ENCODE measurements at places on chromosomes 2 and 18. TPM values are rescaled to one million over a fixed set of nuclear protein-coding genes. Genes with fewer than 3 reads are reported as not detected.
A peak's percentile ranks its signal among the peaks of the same experiment; 100 is the strongest.

CAVIN2 gene
- 2.6 TPM for polyA plus RNA-seq

UGT1A8 gene
- not detected for polyA plus RNA-seq

RAB6C gene
- not detected for polyA plus RNA-seq

SLC11A1 gene
- polyA plus RNA-seq = 1.0 TPM

SERPINB11 gene
- not detected for polyA plus RNA-seq

CTAGE1 gene
- polyA plus RNA-seq = not detected

EGR4 gene
- not detected for polyA plus RNA-seq

CD226 gene
- 0.14 TPM for polyA plus RNA-seq

TFCP2L1 gene
- 3.5 TPM for polyA plus RNA-seq

TEKT4 gene
- polyA plus RNA-seq = not detected

AQP12A gene
- not detected for polyA plus RNA-seq

DNA sequence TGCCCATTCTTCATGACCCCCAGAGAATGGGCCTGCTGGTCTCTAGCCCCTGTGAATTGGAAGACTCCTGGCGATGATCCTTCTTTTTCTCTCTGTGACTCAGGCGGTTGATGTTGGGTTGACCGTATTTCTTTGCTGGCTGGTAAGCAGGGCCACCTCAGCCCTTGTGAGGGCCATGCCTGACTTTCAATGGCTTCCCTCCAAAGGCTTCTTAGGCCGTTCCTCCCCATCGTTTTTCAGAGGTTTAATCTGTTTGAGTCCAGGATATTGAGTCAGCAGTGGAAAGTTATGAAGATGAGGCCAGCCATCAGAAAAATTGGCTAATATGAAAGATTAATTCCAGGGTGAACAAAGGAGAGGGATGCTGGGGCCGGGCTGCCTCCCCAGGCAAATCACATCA, 13.6 kb downstream of the HPCAL1 start:
- no peak for DNase-seq

DNA sequence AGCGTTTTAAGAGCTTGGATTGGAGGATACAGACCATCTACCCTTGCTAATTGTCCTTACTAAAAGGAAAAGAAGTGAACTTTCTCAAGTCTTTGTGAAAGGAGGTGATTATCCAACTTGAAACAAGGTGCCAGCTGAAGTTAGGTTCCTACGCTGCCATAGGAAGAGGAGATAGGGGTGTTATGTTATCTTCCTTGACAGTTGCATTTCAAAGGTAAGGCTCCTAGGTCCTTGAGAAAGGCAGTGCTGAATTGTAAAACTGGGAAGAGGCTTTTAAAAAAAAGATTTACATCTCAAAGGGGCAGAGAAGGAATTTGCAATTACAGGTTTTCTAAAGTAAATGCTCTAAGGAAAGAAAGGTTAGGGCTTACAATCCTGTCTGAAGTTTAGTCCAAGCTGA, 810.2 kb upstream of the LRATD1 start:
- DNase-seq = no peak

- DNase-seq = no peak
Measured at GRCh38 chr2:9086465-9086864, 83.0 kb upstream of the MBOAT2 start.

GRCh38 chr18:22939649-22940048, 6.5 kb downstream of the RBBP8 start:
- no peak for DNase-seq

- DNase-seq = no peak
Measured at GRCh38 chr2:128664499-128664971, 345.9 kb upstream of the HS6ST1 start.

- no peak for DNase-seq
Measured at GRCh38 chr2:100233061-100233460, 89.2 kb downstream of the LONRF2 start.

GRCh38 chr2:33644215-33644614, 45.1 kb upstream of the FAM98A start:
- DNase-seq = no peak

GRCh38 chr2:87403893-87404175, 344.1 kb upstream of the PLGLB2 start:
- DNase-seq = no peak

GRCh38 chr18:11176481-11176881, 27.1 kb upstream of the PIEZO2 start:
- DNase-seq = no peak

- peak; percentile 39 for DNase-seq
Measured at GRCh38 chr2:44155666-44156446, 12.8 kb upstream of the PPM1B start.

GRCh38 chr18:50104421-50104820, 90.5 kb downstream of the MYO5B start:
- no peak for DNase-seq

- DNase-seq = peak; percentile 23
Measured at GRCh38 chr2:100451734-100452133, 18.5 kb upstream of the NMS start.

DNA sequence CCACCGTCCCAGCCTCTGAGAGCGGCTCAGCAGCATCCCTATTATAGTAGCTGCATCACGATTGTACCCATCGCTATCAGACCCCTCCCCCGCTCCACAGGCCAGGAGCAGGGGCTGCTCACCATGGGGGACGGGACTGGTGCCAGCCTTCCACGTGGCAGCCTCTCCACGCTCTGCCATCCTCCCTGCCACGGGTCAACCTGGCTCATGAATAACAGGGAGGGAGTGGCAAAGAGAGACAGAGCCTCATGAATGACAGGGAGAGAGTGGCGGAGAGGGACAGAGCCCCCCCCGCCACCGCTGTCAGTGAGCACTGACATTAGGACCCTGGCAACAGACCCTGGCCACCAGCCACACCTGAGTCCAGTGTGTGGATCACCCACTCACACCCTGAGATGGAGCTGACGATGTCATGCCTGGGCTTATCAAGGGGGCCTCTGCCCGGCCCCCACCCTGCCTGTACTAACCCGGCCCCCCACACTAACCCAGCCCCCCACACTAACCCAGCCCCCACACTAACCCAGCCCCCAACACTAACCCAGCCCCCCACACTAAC, 16.9 kb downstream of the CROCC2 start:
- DNase-seq = no peak

- no peak for DNase-seq
Measured at GRCh38 chr2:85308896-85309555, 18.8 kb downstream of the TGOLN2 start.

DNA sequence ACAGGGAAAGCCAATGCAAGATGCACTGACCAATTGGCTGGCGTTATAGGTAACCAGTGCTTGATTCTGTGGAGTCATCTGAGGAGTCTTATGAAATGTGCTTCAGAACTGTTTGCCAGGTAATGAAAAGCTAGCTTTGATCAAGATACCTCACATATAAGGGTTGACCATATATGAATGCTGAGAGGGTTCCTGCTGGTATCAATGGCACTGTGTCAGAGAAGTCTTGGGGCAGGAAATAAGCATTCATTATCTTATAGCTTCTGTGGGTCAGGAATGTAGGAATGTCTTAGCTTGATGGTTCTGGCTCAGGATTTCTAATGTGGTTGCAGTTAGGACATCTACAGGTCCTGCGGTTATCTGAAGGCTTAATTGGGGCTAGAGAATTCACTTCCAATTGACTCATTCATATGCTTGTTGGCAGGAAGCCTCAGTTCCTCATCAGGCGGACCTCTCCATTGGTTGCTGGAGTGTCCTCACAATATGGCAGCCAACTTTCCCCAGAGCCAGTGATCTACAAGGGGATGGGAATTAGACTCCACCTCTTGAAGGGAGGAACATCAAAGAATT, 22.1 kb upstream of the TCF7L1 start:
- DNase-seq = no peak

GRCh38 chr2:210366675-210367080, 51.7 kb upstream of the MYL1 start:
- DNase-seq = no peak

- DNase-seq = peak; percentile 60
Measured at GRCh38 chr2:227703961-227704360, 13.9 kb downstream of the SLC19A3 start.

- no peak for DNase-seq
Measured at GRCh38 chr18:6270771-6271216, 143.9 kb downstream of the L3MBTL4 start.

GRCh38 chr2:98875081-98875728, 60.8 kb downstream of the CRACDL start:
- no peak for DNase-seq

- peak; percentile 65 for DNase-seq
Measured at GRCh38 chr18:12934454-12935071, 13.2 kb upstream of the SEH1L start.

DNA sequence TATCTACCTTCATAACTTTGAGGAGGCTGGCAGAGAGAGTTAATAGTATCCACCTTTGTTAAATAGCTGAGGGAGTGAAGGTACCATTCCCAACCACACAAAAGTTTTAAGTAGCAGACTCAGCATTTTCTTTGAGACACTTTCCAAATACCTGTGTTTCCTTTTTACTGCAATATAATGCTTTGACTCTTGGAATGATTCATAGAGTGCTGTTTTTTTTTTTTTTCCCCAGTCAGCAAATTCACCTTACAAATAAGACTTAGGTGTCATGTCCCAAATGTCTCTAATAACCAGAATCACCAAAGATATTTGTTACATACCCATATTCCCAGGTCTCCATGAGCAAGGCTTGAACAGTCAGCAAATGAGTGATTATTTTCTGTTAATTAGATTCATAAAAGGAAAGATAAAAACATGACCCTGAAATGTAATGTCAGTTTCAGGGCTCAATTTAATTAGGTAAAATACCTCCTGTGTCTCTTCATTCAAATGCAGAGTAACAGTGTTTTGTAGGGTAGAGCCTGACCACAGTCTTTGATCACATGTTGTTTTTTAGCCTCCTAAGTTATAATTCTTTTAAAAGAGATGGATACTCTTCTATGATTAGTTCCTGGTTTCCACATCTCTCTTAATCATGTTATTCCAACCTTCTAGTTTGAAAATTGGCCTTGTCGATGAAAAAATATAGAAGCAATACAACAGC, 39.9 kb downstream of the SLC5A7 start:
- peak; percentile 4 for DNase-seq

GRCh38 chr18:3481696-3482210, 31.8 kb downstream of the TGIF1 start:
- DNase-seq = no peak

DNA sequence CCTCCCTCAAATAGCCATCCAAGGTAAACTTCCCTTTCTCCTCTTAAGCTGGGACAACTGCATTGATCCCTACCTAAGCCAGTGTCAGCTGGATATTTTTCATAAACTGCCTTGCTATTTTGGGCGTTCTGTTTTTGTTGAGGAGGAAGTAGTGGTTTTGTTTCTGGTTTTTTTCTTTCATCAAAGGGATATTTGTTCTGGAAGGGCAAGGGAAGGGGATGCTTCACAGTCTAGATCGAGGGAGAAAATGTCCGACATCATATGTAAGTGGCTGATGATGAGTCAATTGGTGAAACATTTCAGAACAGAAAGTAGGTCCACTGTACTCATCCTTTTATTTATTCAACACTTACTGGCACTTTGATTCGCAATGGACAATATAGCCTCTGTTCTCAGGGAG, 31.0 kb downstream of the TANC1 start:
- peak; percentile 17 for DNase-seq

GRCh38 chr18:78871618-78872017, 108.0 kb upstream of the SALL3 start:
- no peak for DNase-seq

DNA sequence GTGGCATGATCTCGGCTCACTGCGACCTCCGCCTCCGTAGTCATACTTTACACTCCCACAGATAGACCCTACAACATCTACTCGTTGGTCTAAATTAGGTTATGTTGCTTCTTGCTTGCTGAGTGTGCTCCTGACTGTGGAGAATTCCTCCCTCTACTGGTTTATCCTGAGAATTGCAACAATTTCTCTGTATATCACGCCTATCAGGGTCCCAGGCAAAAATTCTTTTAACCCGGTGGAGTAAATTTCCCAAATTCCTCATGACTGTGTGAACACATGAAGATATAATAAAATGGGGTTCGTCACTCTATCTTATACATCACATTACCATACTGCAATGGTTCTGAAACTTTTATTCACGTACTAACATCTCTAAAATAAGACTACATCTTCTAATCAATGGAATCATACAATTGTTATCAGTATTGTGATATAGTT, 156.7 kb downstream of the EVA1A start:
- peak; percentile 5 for DNase-seq

DNA sequence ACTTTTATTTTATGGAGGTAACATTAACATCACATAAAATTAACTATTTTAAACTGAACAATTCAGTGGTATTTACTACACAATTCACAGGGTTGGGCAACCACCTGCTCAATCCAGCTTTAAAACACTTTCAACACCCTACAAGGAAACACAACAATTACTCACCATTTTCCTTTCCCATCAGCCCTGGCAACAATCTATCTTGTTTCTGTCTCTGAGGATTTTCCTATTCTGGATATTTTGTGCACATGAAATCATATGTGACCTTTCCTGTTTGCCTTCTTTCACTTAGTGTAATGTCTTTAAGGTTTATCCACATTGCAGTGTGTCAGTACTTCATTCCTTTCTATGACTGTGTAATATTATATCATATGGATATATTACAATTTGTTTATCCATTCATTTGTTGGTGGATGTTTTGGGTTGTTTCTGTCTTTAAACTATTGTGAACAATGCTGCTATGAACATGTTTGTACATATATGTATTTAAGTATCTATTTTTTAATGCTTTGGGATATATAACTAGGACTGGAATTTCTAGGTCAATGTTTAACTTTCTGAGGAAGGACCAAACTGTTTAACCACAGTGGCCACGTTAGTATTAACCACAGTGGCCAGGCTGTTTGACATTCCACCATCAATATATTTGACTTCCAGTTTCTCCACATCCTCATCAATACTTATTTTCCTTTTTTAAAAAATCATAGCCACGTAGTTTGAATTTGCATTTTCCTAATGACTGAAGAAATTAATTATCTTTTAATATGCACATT, 72.4 kb upstream of the KIF5C start:
- DNase-seq = peak; percentile 24

GRCh38 chr2:3806730-3807129, 103.4 kb downstream of the DCDC2C start:
- DNase-seq = no peak

DNA sequence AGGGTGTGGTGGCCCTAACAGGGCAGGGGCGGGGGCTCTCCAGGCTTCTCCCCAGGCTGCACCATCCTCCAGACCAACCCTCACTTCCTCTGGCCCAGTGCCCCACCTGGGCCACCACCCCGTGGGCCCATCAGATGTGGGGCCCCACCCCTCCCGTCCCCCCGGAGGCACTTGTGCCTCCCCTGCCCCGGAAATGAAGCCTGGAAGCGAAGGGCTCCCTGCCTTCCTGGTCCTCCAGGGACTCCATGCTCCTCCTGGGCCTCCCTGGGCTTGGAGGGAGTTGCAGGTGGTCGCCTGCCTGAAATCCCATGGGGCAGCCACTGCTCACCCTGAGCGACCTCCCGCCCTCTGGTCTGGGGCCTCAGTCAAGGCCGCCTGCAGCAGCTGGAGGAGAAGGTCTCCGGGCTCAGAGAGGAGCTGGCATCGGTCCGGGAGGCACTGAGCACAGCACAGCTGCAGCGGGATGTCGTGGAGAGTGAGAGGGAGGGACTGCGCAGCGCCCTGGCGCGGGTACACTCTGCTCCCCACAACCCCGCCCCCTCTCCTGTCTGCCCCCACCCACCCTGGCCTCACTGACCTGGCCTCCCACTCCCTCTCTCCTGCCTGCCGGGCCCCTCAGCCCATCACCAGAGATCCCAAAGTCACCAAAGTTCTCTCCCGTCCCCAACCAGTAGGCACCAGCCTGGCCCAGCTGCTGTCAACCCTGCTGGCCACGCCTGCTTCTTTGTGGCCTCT, 28.0 kb downstream of the CROCC2 start:
- DNase-seq = no peak
